ENCODE measurements at places on chromosomes 7 and 10.

GRCh38 chr10:17174626-17175025 is 26.8 kb downstream of the TRDMT1 start:
- no peak for DNase-seq

DNA sequence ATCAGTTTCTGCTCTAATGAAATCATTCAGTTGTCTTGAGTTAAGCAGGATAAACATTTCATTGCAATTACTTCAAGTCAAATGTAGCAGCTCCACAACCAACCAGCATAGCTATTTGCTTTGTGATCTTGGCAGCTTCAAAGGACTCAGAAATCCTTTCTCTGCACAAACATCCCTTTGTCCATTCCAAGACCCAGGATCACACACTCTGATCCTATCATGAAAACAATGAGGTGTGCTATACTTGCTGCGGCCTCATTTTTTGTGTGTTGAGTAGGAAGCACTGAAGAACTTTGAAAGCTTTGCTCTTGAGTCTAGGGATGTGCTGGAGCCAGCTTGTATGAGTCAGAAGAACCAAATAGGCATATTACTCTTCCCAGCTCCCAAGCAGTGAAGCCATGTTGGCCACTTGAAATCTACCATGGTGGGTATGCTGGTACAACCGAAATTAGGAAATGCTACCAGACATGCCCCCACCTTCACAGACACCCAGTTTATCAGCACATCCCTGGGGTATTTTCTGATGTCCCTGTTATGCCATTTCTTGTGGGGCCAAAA is 199.4 kb upstream of the PRSS58 start:
- DNase-seq: no peak

DNA sequence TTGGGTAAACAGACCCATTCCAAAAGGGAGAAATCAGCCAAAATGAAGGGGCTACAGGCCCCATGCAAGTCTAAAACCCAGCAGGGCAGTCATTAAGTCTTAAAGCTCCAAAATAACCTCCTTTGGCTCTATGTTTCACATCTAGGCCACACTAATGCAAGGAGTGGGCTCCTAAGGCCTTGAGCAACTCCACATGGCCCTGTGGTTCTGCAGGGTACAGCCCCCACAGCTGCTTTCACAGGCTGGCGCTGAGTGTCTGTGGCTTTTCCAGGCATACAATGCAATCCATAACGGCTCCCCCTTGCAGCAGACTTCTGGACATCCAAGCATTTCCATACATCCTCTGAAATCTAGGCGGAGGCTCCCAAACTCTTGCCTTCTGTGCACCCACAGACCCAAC is 9.0 kb downstream of the TMEM243 start:
- no peak for DNase-seq

DNA sequence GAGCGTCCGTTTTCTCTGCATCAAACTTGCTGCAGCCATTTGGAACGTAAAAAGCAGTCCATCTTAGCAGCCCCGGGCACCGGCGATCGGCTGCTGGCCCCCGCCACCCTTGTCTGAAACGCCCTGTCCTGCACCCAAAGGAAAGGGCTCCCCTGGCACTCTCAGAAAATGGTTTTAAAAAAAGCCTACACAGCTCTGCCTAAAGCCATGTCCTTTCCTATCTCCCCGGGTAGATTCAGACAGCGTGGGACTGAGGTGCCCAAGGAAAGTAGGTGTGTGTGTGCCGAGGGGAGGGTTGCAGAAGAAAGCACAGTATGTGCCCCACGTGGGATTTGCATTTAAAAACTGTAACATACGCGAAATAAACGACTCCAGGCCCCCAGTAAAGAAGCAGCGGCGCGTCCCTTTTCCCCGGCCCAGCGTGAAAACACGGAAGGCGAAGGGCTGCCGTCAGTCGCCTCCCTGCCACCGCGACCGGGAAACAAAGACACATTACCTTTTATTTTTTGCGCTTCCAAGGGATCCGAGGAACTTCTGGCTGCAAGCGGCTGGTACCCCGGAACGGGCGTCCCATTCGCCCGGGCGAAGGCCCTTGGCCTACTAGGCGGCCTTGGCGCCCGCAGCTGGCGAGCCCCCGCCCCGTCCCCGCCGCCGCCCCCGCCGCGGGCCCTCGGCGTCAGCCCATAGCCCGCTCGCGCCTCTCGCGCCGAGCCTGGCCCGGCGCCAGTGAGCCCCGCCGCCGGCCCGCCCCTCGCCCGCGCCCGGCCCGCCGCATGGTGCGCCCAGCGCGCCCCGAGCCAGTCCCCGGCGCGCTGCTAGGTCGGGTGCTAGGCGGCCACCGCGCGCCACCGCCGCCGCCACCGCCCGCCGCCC is 304.6 kb downstream of the PRPF18 start:
- no peak for DNase-seq

All from stimulated activated CD8-positive, alpha-beta memory T cell treated with anti-CD3 and anti-CD28 coated beads, Interleukin-7, amount 100 ng/mL, for 1 hour (primary cell).